ENCODE measurements at places on chromosomes 1 and 21.
A peak's percentile ranks its signal among the peaks of the same experiment; 100 is the strongest.

GRCh38 chr1:107748531-107748930, 216.4 kb downstream of the VAV3 start:
- H3K27ac ChIP-seq: no peak overlapping the region
- H3K4me1 ChIP-seq: peaks cover 14% of the 10 kb centered on the region
- H3K27me3 ChIP-seq: no peaks in the 10 kb centered on the region
- DNase-seq: peak; percentile 51
- no peak overlapping the region for H3K4me3 ChIP-seq

- peaks cover 19% of the 10 kb centered on the region for H3K4me1 ChIP-seq
- DNase-seq: no peak
- no peak overlapping the region for H3K27ac ChIP-seq
- peak overlapping the region; percentile 13 for H3K4me3 ChIP-seq
- no peaks in the 10 kb centered on the region for H3K27me3 ChIP-seq
- no peaks in the 10 kb centered on the region for H3K36me3 ChIP-seq
These were observed 258.3 kb upstream of the KAZN start for GRCh38 chr1:14340002-14340785.

DNA sequence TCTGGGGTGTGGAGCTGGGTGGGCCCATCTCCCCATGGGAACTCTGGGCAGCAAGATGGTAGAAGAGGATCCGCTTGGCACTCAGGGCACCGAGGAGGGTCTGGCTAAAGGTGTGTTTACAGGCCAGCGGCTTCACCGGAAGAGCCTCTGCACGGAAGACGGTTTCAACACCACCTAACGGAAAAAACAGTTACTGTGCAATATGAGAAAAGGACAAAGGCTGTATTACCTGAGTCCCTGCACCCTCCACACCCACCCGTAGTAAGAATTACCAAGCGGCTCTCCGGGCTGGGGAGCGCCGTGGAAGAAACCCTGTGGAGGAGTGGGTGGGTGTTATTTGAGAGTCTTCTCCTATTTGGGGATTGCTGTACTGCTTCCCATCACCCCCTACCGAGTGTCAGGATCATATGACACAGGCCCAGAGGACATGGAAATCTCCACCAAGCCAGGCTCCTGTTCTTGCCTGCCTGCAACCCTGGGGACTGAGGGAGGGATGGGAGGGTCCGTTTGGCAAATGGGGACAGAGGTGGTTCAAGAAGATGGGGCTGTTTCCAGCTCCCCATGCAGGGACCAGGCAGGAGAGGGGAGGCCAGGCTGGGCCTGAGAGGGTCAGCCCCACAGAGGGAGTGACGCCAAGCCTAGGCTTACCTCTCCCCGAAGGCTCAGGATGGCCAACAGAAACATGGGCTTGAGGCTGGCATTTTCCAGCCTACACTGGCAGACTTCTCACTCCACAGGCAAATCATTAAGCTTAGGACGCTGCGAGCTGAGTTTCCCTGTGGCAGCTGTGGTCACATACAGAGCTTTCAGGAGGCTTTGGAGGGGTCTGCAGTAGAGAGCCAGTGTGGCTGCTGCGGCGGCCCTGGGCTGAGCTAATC, 203.5 kb upstream of the TMEM51 start:
- no peak overlapping the region for H3K27ac ChIP-seq
- H3K4me1 ChIP-seq: peaks cover 14% of the 10 kb centered on the region
- H3K27me3 ChIP-seq: no peaks in the 10 kb centered on the region
- no peak overlapping the region for H3K4me3 ChIP-seq

GRCh38 chr1:228062812-228063211, 19.7 kb upstream of the ARF1 start:
- no peaks in the 10 kb centered on the region for H3K36me3 ChIP-seq
- no peak overlapping the region for H3K27ac ChIP-seq
- DNase-seq: no peak
- peaks cover 92% of the 10 kb centered on the region for H3K27me3 ChIP-seq
- H3K4me3 ChIP-seq: no peak overlapping the region

DNA sequence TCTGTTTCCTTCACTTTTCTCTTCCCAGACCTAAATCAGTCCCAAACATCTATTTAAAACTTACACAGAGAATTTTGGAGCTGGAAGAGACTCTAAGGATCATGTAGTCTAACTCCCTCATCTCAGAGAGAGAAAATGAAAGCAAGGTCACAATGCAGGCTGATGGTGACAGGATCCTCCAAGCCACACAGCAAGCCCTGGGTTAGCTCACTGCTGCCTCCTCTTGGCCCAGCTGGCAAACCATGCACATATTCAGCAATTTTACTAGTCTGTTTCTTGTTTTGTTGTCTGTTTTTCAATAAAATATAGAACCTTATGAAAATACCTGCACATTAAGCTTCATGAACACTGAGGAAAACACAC, 27.7 kb upstream of the LY9 start:
- peak; percentile 69 for DNase-seq
- H3K36me3 ChIP-seq: 0 out of 2 replicates have a peak, but pooled peaks cover 3% of the 10 kb centered on the region
- no peaks in the 10 kb centered on the region for H3K27me3 ChIP-seq
- H3K4me1 ChIP-seq: no peaks in the 10 kb centered on the region
- no peak overlapping the region for H3K27ac ChIP-seq

- DNase-seq: no peak
- no peaks in the 10 kb centered on the region for H3K36me3 ChIP-seq
- H3K4me3 ChIP-seq: no peak overlapping the region
- H3K27ac ChIP-seq: no peak overlapping the region
- H3K4me1 ChIP-seq: no peaks in the 10 kb centered on the region
- no peaks in the 10 kb centered on the region for H3K27me3 ChIP-seq
These were observed 16.2 kb upstream of the DAB1 start for GRCh38 chr1:57440096-57440495.

- H3K4me3 ChIP-seq: peak overlapping the region; percentile 85
- H3K27ac ChIP-seq: no peak overlapping the region
- DNase-seq: no peak
- no peaks in the 10 kb centered on the region for H3K27me3 ChIP-seq
- H3K36me3 ChIP-seq: no peaks in the 10 kb centered on the region
These were observed 1.8 kb downstream of the ERRFI1 start for GRCh38 chr1:8024329-8024728.

DNA sequence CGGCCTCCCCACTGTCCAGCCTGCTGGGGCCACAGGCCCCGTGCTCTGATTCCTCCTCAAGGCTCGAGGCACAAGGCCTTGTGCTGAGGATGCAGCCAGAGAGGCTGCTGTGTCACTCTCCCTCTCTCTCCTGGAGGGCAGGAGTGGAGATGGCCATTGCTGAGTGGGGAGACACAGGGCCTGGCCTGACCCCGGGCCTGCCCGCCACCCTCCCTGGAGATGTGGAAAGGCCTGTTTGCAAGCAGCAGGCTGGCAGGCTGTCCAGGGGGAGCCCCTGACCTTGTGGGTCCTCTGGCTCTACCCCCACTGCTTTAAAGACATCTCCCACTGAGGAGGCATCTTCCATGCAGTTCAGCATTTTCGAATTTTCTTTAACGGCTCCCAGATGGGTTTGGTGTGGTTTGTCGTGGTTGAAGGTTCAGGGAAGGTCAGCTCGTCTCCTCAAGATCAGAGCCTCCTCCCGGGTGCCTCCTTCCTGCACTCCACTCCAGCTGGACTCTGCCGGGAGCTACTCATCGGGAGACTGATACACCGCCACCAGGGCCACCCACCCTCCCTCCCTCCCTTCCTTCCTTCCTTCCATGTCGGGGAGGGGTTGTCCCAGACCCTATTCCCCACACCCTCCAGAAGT, 69.1 kb downstream of the SPSB1 start:
- no peak overlapping the region for H3K27ac ChIP-seq
- no peaks in the 10 kb centered on the region for H3K4me1 ChIP-seq
- no peaks in the 10 kb centered on the region for H3K27me3 ChIP-seq
- H3K36me3 ChIP-seq: no peaks in the 10 kb centered on the region

DNA sequence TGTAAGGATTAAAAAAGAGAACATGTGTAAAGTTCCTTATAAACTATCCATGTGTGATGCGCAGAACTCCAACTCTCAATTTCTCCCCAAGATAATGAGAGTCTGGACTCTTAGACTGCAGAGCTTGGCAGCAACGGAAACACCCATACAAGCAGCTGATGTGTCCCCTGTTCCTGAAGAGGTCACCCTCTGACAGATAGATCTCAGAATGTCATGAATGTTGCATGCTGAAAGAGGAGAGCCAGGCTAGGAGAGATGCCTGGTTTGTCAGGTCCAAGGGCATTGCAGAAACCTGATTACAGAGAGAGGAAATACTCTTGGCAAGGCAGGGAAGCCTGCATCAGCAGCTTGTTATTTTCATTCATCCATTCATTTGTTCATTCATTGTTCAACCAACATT, 24.2 kb downstream of the MTARC1 start:
- H3K36me3 ChIP-seq: peaks cover 10% of the 10 kb centered on the region
- H3K27ac ChIP-seq: no peak overlapping the region
- DNase-seq: no peak
- H3K4me3 ChIP-seq: no peak overlapping the region

DNA sequence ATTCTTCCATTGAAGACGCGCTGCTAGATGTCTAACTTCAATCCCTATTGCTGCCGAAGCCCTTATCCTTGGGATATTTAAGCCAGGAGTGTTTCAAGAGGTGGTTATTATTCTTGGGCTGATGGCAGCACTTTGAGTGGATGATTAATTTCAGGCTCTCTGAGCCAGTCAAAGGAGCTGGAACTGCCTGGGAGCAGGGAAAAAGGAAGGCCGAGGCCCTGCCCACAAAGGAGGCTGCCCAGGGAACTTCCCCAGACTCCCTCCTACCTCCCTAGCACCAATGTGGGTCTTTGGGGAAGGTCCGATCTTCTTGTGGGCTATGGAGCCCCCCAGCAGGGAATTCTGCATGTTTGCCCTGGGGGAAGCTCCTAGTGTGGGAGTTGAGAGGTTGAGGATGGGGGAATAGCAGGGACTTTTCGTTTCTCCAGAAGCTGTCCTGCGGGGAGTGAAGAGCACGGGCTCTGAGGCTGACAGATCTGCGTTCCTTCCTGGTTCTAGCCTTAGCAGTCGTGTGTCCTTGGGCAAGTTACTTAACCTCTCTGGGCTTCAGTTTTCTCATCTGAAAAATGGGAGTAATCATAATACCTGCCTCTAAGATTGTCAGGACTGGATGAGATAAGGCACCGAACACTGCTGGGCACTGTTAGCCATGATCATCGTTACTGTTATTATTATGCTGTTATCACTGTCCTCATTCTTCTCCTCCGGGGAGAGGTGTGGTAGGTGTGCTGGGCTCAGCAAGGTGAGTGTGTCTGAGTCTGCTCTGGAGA, 6.3 kb downstream of the KCNQ4 start:
- no peak overlapping the region for H3K27ac ChIP-seq
- no peaks in the 10 kb centered on the region for H3K36me3 ChIP-seq
- H3K4me1 ChIP-seq: no peaks in the 10 kb centered on the region
- no peak for DNase-seq
- H3K27me3 ChIP-seq: peaks cover 15% of the 10 kb centered on the region

DNA sequence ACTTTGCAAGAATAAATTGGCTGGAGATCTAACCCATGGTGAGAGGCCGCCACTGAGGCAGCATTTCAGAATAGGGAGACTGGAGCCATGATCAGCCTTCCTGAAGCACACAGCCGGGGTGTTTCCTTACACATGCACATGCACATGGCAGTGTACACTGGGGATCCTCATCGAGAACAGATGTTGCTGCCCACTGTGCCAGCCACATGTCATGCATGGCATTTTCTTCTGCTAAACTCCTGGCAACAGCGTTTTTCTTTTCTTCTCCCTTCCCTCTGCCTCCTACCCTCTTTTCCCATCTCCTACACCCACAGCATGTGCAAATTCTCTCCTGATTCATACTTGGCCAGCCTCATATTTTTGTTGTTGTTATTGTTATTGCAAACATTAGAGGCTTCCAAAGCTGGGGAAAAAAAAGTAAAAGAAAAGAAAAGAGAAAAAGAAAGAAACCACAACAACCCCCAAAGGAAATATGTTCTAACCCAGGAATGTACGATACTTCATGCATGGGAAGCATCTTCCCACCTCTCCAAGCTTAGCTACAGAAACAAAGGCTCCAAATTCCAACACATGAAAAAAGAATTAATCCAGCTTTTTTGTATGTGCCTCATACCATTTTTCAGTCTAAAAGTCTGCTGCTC, 344.0 kb downstream of the ASTN1 start:
- no peaks in the 10 kb centered on the region for H3K36me3 ChIP-seq
- no peak overlapping the region for H3K27ac ChIP-seq
- 0 out of 2 replicates have a peak, but pooled peaks cover 4% of the 10 kb centered on the region for H3K4me1 ChIP-seq
- DNase-seq: no peak
- no peak overlapping the region for H3K4me3 ChIP-seq
- no peaks in the 10 kb centered on the region for H3K27me3 ChIP-seq

DNA sequence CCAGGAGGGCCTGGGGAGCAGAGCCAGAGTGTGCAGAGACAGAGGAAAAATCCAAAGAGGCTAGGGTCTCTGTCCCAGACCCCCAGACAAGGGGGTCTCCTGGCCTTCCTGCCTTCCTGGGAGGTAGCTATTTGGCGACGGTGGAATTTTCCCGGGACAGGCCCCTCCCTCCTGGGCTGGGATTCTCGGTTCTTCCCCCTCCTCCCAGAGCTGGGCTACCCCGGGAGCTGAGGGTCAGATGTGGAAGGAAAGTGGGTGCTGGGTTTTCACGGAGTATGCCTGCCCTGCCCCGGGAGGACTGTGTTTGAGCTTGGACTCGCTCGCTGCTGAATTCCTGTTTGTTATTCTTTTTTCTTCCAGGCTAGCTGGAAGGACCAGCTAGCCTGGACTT, 759 bp downstream of the AMPD2 start:
- DNase-seq: no peak
- peaks cover 17% of the 10 kb centered on the region for H3K4me1 ChIP-seq
- H3K36me3 ChIP-seq: no peaks in the 10 kb centered on the region
- peak overlapping the region; percentile 59 for H3K27ac ChIP-seq
- no peaks in the 10 kb centered on the region for H3K27me3 ChIP-seq

DNA sequence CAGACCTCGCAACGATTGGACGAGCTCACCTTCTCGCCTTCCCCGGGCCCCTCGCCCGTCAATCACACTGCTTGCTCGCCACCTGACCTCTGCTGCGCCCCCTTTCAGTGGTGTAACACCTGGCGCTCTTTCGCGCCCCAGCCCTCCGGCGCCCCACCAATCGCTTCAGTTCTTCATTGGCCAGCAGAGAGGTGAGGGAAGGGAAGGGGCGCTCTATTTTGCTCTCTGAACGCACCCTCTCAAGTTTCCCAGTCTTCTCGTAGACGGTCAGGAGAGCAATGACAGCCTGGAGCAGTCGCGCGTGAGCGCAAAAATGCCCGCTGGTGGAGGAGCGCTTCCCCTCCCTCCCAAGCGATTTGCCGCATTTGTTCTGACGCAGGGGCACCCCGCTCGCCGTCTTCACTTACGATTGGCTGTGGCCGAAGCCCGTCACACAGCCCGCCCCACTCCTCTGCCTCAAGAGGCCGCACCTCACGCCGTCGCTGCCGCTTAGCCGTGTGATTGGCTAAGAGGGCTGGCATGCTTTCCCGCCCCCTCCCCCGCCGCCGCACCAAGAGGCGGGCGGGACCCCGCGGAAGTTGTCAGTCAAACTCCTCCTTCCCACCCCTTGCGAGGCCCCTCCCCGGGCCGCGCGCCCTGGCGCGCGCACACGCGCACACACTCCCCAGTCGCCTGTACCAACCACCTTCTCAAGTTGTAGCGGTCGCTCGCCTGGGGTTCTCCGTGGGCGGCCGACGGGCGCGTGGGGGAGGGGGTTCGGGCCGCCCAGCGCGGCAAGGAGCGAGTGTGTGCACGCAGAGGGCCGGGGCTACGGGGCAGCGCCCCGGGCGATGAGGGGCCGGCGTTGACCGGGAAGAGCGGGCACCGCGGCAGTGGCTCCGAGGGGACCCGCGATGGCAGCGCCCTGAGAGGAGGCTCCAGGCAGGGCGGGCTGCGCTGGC, at the start of gene PPP2R5A:
Gene PPP2R5A, plus strand, starts transcription at position 667 of the 941 bp plus-strand sequence. CDS start 701 bp downstream, outside the sequence.
- H3K36me3 ChIP-seq: no peaks in the 10 kb centered on the region
- H3K27me3 ChIP-seq: no peaks in the 10 kb centered on the region
- H3K27ac ChIP-seq: peak within 1 kb of the TSS; percentile 91
- H3K4me1 ChIP-seq: peaks cover 28% of the 10 kb centered on the region
- peak; percentile 99 for DNase-seq
